ENCODE measurements at places on chromosomes 2 and 18. TPM values are rescaled to one million over a fixed set of nuclear protein-coding genes. Genes with fewer than 3 reads are reported as not detected.

GRCh38 chr2:78077633-78078032, 555.5 kb upstream of the LRRTM4 start:
- no peak for DNase-seq

DNA sequence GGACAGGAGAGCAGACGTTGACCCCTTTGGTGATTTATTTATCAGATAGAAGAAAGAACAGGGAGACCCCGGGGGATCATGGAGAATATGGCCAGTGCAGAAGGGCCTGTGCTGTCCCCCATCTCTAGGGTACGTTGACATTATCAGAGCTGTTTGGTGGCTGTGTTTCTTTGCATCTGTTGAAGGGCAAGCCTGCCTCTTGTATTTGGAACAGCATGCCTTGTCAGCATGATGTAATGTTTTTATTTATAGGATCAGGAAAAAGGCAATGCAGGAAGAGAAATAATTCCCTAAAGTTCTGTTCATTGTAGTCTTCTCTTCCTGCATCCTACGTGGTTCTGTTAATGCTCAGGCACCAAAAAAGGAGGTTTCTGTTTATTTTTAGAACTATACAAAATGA, 49.8 kb upstream of the CABYR start:
- no peak for DNase-seq

DNA sequence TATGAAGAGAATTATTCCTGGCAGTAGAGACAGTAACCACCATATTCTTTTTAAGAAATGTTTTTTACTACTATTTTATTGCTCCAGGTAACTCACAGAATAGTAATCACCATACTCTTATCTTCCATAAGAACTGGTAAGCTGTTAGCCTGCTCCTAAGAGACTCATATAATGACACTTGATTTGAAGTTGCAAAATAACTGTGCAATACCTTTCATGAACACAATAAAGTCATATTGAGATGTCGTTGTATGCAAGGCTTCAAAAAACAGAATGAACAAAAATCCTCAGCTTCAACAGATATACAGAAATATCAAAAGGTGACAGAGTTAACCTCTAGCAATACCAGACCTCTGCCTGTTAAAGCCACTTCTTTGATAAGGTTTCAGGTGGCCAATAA, 360.1 kb downstream of the NBAS start:
- DNase-seq, result no peak

SH3RF3 gene
- total RNA-seq, result 3.6 TPM

FMNL2 gene
- total RNA-seq, result 37.5 TPM

LBX2 gene
- 0.45 TPM for total RNA-seq

Measured in A172 (cell line).